Breast epithelium (tissue), 4 donors: ENCODE measurements at places on chromosomes 7 and 10. TPM values are rescaled to one million over a fixed set of nuclear protein-coding genes. Genes with fewer than 3 reads are reported as not detected.

GRCh38 chr10:52465202-52465601 is 151.1 kb downstream of the DKK1 start:
- no peaks in the 10 kb centered on the region for H3K4me1 ChIP-seq
- no peak for DNase-seq
- H3K36me3 ChIP-seq, result no peaks in the 10 kb centered on the region
- H3K4me3 ChIP-seq, result no peak overlapping the region
- H3K27ac ChIP-seq, result no peak overlapping the region

ZNF239 gene
- total RNA-seq, result 9.1 TPM

DNA sequence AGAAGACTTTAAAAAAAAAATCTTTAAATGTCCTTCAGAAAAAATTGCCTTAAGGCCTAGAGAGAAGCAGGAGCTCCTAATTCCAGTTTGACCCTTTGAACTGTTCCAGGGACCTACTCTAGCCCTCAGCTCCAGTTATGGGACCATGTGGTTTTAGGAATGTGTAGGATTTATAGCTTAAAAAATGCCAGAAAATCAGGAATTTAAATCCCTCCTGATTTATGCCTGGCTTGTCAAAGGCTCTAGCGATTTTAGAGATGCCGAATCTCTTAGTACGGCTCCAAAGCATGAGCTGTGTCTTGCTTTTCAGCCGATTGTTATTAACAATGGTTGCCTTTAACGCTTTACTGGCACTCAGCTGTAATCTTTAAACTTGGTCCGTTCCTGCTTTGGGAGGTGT is 130.6 kb upstream of the NPVF start:
- no peak for DNase-seq
- H3K27me3 ChIP-seq, result no peaks in the 10 kb centered on the region
- H3K36me3 ChIP-seq, result no peaks in the 10 kb centered on the region
- no peak overlapping the region for H3K27ac ChIP-seq
- no peak overlapping the region for H3K4me3 ChIP-seq

GRCh38 chr7:2824678-2825461 is 19.2 kb downstream of the GNA12 start:
- no peaks in the 10 kb centered on the region for H3K27me3 ChIP-seq
- no peak overlapping the region for H3K4me3 ChIP-seq
- no peaks in the 10 kb centered on the region for H3K36me3 ChIP-seq

AGR3 gene
- 37.3 TPM for total RNA-seq

DNA sequence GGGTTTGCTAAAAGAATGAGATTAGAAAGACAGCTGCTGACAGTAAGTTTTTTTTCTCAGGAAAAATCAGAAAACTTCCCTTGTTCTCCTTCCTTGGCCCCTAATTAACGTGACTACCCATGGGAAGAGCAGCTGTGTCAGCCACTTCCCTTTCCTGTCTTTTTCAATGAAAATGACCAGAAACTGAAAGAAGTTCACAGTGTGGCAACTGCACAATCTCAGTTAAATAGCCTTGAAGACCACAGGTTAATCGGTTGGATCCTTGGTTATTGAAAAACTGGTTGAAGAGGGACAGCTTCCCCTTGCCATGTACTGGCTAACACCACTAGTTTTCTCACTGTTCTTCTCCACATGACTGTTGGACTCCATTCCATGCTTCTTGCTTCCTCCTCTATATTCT is 148.8 kb upstream of the AGR3 start:
- no peaks in the 10 kb centered on the region for H3K36me3 ChIP-seq
- no peaks in the 10 kb centered on the region for H3K4me1 ChIP-seq
- H3K27ac ChIP-seq, result no peak overlapping the region
- no peak overlapping the region for H3K4me3 ChIP-seq
- no peaks in the 10 kb centered on the region for H3K27me3 ChIP-seq
